Mucosa of descending colon (tissue), 3 donors: ENCODE measurements at places on chromosomes 1 and 21. TPM values are rescaled to one million over a fixed set of nuclear protein-coding genes. Genes with fewer than 3 reads are reported as not detected.
A peak's percentile ranks its signal among the peaks of the same experiment; 100 is the strongest.

DNA sequence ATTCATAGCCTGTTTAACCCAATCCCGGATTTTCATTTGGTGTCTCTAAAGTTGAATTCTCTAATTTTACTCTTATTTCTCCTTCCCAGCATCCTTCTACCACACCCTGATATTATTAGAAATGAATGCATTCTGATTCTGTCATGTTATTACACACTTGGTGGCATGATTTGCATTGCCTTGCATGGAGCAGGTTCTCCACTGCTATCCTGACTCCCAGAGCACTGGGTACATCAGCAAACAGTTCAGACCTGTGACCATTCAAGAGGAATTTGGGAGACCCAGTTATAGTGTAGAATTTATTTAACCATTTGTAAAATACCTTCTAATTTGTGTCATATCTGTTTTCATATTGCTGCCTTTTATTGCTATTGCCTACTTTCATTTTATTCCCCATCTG is 2.6 kb downstream of the LRRC8B start:
- no peak for DNase-seq

GRCh38 chr1:24199291-24199900 is 12.3 kb upstream of the IFNLR1 start:
- DNase-seq: no peak

DNA sequence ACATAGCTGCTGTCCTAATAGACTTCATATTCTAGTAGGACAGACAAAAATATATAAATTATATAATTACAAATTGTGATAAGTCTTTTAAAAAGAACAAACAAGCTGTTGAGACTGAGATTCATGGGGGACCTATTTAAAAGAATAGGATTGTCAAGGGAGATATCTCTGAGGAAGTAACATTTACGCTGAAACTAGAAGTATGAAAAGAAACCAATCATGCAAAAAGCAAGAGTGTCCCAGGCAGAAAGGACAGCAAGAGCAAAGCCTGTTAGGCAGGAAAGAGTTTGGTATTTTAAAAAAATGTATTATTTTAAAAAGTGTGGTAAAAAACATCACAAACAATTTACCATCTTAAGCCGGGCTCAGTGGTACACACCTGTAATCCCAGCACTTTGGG is 9.1 kb upstream of the METTL13 start:
- no peak for DNase-seq

DNA sequence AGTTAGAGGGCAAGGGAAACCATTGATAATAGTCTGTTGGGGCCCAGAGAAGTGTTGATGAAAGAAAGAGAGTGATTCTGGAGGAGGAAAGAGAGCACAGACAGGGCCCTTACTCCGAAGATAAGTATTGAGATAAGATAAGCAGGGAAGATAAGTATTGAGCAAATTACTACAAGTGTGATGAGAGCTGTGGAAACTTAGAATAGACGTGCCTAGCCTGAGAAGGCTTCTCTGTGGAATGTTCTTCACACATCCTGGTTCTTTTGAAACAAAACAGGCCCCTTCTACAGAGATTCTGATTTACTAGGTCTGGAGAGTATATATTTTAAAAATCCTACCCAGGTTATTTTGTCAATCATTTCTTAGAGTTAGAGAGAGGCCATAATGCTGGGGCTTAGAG is 26.4 kb downstream of the FNBP1L start:
- no peak for DNase-seq

DNA sequence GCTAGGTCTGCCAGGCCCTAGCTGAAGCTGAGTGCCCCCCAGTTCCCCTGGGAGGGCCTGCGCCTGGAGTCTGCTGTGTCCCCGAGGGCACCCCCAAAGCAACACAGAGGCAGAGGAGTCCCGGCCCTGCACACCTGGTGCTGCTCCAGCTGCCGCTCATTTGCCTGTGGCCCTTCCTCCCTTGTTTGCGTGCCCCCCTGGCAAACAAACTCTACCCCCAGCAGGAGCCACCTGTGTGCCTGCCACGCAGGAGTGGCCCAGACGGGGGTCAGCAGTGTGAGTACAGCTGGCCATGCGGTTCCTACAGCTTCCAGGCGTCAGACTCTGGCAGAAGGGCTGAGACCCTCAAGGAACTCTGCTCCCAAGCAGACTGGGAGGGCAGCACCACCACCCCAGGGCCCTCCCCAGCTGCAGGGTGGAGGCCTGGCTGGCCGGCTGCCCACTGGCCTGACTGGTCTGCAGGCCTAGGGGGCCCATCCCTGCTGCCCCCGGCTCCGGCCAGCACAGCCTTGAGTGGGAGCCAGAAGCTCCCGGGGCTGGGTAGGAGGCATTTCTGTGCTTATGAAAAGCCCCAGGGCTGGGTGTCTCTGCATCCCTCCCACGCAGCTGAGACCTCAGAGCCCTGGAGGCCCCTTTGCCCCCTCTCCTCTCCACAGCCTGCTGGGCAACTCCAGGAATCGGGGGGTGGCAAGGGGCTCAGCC is 563 bp upstream of the TAS1R3 start:
- DNase-seq: no peak

DNA sequence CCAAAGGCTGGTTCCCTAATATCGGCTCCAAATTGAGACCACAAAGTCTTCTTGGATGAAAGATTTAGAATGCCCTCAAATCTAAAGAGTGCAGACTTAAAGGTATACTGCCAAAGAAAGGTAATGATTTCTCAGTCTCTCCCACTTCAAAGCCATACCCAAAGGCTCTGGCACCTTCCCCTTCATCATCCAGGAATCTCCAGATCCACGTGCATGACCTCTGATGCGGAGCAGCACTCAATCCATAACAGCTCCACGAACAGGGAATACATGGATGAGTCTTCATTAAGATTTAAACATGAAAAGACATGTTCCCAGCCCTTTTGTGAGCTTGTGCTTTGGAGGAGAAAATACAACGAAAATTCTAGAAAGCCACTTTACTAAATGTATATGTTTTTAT is 453.9 kb downstream of the DSCAM start:
- no peak for DNase-seq

GRCh38 chr1:209999005-209999404 is 61.0 kb downstream of the SYT14 start:
- DNase-seq: no peak

DNA sequence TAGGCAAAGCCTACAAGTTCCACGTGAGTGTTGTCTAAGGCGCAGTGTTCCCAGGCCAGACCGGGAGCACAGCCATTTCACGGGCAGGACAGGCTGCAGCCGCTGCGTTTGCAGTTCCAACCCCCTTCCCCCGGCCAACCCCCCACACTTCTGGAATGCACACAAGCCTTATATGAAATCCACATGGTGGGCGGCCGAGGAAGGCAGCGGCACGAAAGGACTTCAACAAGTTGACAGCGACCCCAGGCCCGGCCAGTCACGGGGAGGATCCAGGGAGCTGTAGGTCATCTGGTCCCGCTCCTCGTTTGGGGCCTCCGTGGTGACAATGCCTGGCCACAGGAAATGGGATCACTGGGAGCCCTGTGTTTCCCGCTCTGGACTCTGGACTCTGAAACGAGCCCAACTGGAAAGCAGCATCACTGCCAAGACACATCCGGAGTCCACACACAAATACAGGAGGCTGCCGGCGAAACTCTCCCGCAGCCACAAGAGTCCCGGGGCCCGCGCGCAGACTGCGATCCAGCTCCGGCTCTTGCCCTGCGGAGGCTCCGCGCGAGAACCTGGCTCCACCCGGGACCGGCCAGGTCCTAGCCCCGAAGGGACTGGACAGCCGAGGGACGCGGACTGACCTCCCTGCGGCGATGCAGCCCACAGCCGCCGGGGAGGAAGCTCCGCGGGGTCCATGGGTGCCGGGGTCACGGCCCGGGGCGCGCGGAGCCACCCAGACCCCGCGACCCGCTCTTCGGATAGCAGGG is 794 bp downstream of the NID1 start:
- peak; percentile 49 for DNase-seq

GRCh38 chr1:240239309-240239708 is 147.6 kb downstream of the FMN2 start:
- DNase-seq: no peak

- DNase-seq: no peak
These were observed 90.8 kb downstream of the USH2A start for GRCh38 chr1:216332462-216332861.

DNA sequence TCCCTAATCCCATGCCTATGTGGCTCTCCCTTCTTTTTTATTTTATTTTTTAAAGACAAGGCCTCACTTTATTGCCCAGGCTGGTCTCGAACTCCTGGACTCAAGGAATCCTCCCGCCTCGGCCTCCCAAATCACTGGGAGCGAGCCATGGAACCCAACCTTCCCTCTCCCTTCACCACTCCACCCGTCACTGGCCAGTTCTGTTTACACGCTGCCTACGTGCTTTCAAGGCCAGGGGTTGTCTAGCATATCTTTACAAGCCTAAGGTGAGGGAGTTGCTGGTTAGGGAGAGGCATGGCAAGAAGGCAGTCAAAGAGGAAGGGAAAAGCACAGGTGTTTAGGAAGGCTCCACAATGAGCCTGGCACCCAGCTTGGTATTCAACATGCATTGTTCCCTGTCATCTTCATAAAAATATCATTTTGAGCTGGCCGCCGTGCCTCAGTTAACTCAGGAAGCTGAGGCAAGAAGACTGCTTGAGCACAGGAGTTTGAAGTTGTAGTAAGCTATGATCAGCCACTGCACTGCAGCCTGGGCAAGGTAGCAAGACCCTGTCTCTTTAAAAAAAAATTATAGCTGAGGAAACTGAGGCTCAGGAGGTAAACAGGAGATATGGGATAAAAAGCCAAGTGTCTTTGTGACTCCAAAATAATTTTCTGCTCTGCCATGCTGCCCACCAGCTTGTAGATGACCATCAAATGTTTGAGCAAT is 1.1 kb downstream of the RHBDL2 start:
- peak; percentile 63 for DNase-seq

DNA sequence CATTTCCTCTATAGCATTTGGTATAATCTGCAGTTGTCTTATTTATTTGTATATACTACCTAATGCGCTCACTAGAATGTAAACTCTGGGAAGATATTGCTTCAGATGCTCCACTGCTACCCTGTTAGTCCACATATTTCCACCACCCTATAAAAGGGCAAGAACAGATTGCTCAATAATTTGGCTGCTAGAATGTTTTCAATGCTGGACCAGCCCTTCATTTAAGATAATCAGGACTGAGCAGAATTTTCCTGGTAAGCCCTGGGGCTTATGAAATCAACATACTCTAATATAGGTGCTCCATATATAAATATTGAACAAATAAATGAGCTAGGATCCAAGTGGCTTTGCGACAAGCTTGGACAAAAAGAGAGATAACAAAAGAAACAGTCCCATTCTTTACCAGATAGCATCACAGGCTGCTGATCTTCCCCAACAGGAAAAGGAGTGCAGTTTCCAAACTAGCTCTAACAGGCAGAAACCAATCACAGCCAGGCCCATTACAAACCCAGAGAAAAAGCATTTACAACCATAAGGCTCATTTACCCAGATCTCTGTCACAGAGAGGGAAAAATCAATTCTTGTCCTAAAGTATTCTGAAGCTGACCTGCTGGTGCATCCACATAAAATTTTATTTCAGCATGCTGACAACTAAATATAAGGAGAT is 8.3 kb downstream of the BCAR3 start:
- DNase-seq: no peak

GRCh38 chr1:201459775-201460174 is 9.2 kb downstream of the PHLDA3 start:
- DNase-seq: no peak

- no peak for DNase-seq
These were observed 216.6 kb downstream of the HHIPL2 start for GRCh38 chr1:222331340-222331739.

Gene SLC16A1
- total RNA-seq: 172 TPM

DNA sequence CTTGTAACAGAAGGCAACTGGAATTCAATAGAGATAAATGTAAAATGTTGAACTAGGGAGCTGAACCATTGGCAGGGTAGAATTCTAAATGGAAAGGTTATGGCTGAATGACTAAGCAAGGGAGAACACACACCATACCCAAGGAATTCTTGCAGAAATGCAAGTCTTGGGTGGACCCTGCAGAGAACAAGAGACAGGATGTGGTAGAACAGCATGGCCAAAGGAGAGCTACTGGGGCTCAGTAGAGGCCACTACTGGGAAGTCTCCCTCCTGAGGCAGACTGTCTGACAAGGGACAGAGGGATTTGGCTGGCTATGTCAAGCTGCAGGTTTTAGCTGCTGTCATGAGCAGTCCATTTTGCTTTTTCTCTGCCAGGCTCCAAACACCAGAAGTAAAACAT is 180.9 kb downstream of the TNR start:
- no peak for DNase-seq

Gene RGS4
- 0.46 TPM for total RNA-seq

GRCh38 chr1:236809148-236809547 is 14.1 kb downstream of the MTR start:
- no peak for DNase-seq

Gene TSPEAR
- total RNA-seq: 0.28 TPM

- DNase-seq: no peak
These were observed 45.5 kb downstream of the NCF2 start for GRCh38 chr1:183544598-183545297.
